ENCODE measurements at places on chromosomes 13 and 19.

GRCh38 chr19:8615813-8616596 lies 5.5 kb upstream of the ADAMTS10 start:
- DNase-seq: peak; percentile 77

- peak; percentile 62 for DNase-seq
Measured at GRCh38 chr13:27968316-27969081, 616 bp downstream of the CDX2 start.

DNA sequence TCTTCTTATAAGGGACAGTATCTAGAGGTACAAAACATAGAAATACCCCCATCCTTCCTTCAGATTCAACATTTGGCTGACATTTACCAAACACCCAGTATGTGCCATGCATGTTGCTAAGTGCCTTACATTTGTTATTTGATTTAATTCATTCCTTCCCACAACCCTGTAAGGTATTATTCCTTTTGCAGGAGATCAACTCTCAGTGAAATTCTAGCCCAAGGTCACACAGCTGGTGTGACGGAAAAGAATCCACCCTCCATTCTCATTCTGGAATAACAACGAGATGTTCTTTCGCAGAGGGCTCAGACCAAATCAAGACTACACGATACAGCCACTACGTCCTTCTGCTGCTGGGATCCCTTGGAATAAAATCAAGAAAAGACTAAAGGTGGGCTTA lies 67.8 kb downstream of the C13orf42 start:
- DNase-seq: no peak

- DNase-seq: no peak
Measured at GRCh38 chr13:88303605-88304004, 632.4 kb downstream of the SLITRK5 start.

GRCh38 chr13:51619614-51620013 lies 35.4 kb downstream of the WDFY2 start:
- DNase-seq: no peak

- DNase-seq: no peak
Measured at GRCh38 chr19:32824191-32824751, 45.3 kb downstream of the SLC7A9 start.

DNA sequence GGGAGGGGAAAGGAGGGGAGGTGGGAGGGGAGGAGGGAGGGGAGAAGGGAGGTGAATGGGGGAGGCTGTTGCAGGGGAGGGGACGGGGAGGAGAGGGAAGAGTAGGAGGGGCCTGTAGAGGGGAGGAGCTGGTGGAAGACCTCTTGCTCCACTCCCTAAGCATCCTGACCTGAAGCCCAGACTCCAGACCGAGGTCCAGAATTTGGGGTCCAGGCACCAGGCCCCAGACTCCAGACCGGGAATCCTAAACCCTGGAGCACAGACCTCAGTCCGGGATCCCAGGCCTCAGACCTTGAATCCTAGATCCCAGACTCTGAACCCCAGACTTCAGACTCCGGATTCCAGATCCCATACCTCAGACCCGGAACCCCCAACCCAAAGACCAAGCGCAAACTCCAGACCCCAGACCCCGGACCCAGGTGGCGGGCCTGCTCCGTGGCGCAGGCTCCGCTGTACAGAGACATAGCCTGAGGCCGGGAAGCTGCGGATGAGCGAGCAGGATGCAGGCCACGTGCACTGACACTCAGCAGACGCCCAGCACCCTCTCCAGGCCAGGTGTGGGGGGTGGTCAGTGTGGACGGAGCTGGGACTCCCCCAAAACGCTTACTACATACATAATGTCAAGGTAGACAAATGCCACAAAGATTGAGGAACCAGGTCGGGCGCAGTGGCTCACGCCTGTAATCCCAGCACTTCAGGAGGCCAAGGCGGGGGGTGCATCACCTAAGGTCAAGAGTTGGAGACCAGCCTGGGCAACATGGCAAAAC lies 710 bp upstream of the BTBD2 start:
- peak; percentile 57 for DNase-seq

GRCh38 chr19:16204005-16204294 lies 6.2 kb downstream of the AP1M1 start:
- no peak for DNase-seq

GRCh38 chr13:50608370-50608769 lies 235.1 kb downstream of the DLEU7 start:
- no peak for DNase-seq

DNA sequence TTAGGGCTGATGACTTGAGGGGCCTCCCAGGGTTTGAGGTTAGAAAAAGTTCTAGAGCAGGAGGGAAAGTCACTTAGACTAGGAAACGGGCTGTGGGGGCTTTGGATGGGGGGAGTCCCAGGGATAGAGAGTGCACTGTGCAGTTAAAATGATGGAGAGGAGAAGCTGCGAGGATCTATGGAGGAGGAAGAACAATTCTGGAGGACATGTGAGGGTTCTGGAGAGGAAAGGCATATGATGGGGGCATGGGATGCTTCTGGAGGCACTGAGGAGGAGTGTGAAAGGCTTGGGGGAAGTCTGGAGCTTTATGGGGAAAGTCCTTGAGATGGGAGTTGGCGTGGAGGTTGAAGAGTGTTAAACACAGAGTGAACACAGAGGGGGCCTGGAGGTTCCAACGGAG lies 2.2 kb downstream of the KCNC3 start:
- DNase-seq: no peak

DNA sequence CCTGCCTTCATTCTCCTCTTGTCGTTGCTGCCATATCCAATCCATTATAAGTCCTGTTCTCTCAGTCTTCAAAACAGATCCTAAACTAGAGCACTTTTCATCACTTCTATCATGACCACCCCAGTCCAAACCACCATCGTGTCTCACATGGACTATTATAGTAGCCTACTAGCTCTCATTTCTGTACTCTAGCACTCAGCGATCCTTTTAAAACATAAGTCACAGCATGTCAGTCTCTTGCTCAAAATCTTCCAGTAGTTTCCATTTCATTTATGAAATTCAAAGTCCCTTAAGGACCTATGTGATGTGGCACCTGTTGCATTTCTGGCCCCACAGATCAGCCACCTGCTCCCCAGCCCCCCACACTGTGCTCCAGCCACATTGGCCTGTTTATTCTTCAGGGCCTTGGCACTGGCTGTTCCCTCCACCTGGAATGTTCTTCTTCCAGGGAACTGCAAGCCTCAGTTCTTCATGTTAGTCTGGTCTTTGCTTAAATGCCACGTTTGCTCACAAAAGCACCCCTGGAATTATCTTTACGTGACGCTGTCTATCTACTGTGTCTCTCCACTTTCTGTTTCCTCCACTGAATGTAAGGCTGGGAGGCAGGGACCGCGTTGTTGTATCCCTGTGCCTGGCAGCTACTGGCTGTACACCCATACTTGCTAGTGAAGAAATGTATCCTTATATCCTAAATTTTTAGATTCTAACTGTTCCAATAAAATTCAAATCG lies 64.3 kb downstream of the MBNL2 start:
- DNase-seq: no peak

GRCh38 chr19:42242069-42242511 lies 312 bp downstream of the GSK3A start:
- no peak for DNase-seq

DNA sequence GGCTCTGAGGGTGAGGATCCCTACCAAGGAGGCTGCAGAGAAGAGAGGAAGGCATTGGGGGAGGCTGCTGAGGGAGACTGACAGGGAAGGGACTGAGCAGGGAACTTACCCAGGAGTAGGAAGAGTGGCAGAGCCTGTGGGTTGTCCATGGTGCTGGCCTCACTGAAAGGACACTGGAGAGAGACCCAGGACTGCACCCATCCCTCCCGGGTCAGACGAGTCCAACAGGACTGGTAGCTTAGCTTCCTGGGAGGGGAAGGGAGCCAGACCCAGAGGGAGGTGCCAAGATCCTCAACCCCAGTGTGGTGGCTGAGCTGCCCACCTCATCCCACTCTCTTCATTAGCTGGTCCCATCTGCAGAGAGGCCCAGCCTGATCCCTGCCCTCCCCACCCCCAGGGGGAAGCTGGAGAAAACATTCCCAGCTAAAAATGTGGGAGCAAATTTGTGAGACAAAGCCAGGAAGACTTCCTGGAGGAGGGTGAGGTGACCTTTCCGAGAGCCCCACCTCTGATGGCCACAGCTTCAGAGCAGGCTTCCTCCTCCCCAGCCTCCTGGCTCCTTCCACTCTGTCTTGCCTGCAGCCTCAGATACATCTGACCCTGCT lies at the start of gene VSIG10L:
Gene VSIG10L, minus strand, starts transcription at position 164 of the 605 bp plus-strand sequence. Its CDS starts 15 bp downstream, at position 149.
- no peak for DNase-seq

DNA sequence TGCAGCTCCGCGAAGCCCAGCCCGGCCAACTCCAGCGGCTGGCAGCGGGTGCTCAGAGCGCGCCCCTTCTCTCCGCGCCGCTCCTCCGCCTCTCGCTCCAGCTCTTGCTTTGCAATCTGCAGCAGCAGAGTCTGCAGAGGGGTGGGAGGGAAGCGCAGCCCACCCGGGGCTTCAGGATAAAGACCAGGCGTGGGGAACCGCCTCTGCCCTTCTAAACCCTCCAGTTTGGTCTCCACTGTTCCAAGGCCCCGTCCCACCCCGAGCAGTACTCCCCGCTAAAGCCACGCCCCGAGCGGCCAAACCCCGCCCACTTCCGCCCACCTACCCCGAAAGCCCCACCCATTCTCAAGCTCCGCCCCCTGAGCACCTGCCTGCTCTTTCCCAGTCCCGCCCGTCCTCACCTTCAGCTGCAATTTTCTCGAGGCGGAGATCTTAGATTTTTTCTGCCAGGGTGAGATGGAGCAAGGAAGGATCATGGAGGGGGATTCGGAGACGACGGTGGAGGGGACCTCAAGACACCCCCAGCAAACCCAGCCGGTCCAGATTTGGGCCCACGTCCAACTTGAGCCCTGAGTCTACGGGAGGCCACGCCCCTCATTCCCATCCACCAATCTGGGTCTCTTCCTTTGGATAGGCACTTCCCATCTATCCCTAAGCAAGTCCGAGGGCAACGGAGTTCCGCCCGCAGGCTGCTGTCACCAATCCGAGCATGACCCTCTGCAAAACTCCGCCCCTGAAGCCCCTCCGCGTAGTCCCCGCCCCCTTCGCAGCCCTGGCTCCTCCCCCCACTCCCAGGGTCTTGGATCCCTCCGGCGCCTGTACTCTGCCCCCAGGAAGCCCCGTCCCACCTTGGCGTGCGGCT lies 1.1 kb downstream of the TNNI3 start:
- DNase-seq: peak; percentile 97

GRCh38 chr19:1599460-1599846 lies 5.8 kb downstream of the UQCR11 start:
- DNase-seq: no peak

DNA sequence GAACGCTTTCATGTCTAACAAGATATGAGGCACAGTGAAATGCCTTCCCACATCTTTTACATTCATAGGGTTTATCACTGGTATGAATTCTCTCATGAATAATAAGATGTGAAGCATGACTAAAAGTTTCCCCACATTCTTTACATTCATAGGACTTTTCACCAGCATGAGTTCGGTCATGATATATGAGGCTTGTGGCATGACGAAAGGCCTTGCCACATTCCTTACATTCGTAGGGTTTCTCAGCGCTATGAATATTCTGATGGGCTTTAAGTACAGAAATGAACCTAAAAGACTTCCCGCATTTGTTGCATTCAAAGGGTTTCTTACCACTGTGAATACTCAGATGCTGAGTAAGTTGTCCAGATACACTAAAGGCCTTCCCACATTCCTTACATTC lies 21.3 kb downstream of the ZNF607 start:
- no peak for DNase-seq

DNA sequence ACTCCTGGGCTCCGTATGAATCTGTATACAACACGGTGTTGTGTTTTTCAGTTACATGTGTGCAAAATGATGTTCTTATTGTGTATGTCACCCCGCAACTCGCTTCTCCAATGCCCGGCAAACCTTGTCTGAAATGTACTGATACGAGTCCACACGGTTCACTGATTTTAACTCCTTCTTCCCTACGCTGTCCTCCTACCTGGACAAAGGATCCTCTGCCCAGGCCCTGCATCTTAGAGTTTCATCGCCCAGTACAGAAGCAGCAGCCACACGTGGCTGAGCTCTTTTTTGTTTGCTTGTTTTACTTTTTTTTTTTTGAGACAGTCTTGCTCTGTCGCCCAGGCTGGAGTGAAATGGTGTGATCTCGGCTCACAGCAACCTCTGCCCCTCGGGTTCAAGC lies 28.9 kb downstream of the ZFR2 start:
- DNase-seq: no peak

GRCh38 chr13:100506600-100507422 lies 81.8 kb downstream of the GGACT start:
- DNase-seq: no peak

- DNase-seq: no peak
Measured at GRCh38 chr19:10270180-10270615, 722 bp upstream of the ICAM1 start.

DNA sequence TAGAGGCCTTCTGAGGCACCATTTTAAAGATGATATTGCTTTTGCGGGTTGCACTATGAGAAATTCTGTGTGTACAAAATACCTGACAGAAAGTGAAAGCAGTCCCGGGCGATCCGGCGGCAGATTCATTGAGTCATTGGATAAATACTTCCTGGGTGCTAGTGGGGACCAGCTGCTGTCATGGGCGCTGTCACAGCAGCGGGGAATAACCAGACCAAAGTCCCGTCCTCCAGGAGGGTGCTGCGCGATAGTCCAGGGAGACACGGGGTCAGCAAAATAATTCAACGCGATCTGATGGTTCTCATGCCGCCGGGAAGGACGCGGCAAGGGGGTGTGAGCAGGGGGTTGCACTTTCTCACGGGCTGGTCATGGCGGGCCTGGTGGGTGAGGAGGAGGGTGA lies 13.5 kb downstream of the ZFR2 start:
- no peak for DNase-seq

- DNase-seq: no peak
Measured at GRCh38 chr13:106762708-106763107, 194.8 kb upstream of the ARGLU1 start.

DNA sequence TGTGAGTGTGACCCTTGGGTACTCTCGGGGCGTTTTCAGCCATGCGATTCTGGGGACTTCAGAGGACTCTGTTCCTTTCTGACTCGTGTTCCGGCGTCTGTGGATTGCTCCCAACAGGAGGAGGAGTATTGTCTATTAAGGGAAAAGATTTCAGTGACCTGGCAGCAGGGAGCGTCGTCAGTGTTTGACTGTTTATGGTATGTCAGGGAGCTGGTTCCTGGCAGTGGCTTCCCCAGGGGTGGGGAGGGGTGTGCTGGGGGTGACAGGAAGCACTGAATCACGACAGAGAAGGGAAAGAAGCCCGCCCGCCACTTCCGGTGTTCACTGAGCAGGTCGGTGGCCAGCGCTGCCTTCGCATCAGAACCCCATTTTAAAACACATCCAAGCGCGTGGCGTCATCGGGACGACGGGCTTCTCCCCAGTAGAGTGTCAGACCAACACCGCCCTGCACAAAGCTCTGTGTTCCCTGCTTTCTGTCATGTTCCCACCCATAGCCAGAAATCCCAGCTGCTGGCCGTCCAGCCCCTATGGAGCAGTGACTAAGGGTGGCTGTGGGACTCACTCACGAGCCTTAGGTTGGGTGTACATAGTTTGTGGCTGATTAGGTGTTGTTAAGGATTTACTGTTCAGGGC lies 33.8 kb downstream of the COL4A2 start:
- DNase-seq: no peak

All from WTC11 (cell line).